Activated naive CD4-positive, alpha-beta T cell treated with anti-CD3 and anti-CD28 coated beads for 36 hours (primary cell): ENCODE measurements at places on chromosomes 5 and 9. TPM values are rescaled to one million over a fixed set of nuclear protein-coding genes. Genes with fewer than 3 reads are reported as not detected.

DNA sequence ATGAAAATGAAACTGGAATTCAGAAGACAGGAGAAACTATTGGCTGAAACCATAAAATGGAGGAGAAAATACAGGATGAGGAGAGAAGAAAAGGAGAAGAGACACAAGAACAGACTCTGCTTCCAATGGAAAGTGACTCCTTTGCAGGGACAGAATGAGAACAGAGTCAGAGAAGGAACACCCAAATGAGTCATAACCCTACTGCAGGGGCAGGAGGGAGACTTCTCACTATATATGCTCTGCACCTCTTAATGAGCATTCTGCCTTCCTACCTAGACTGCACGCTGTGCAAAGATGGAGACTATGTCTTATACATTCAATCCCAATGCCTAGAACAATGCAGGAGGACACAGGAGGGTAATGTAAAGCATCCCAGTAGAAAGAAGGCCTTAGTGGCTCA, 2.1 kb downstream of the SAXO1 start:
- H3K27ac ChIP-seq = no peak overlapping the region
- H3K4me1 ChIP-seq = peaks cover 7% of the 10 kb centered on the region
- no peak for DNase-seq
- no peak overlapping the region for H3K4me3 ChIP-seq
- H3K27me3 ChIP-seq = peaks cover 10% of the 10 kb centered on the region

ZNF782 gene
- 2.2 TPM for total RNA-seq

ABLIM3 gene
- not detected for total RNA-seq

MUSK gene
- total RNA-seq = not detected

DNA sequence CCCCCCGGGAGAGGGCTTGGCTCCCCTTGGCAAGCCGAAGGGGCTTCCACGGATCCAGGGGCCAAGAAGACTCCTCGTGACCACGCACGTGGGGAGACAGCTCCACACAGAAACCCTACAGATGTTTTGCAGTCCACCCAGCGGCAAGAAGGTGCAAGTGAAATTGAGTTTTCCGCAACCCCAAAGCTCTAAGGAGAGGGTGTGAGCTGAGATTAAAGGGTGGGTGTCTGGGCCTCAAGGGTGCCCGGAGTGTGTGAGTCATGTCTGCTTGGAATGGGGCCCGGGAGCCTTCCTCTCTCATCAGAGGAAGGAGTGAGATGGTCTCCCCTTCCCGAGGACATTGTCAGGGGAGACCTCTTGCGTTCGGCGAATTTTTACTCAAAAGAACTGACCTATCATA, 79.1 kb downstream of the OLFM1 start:
- no peak overlapping the region for H3K27ac ChIP-seq
- H3K36me3 ChIP-seq = no peaks in the 10 kb centered on the region
- DNase-seq = no peak
- no peak overlapping the region for H3K4me3 ChIP-seq

ASTN2 gene
- 6.0 TPM for total RNA-seq

DNA sequence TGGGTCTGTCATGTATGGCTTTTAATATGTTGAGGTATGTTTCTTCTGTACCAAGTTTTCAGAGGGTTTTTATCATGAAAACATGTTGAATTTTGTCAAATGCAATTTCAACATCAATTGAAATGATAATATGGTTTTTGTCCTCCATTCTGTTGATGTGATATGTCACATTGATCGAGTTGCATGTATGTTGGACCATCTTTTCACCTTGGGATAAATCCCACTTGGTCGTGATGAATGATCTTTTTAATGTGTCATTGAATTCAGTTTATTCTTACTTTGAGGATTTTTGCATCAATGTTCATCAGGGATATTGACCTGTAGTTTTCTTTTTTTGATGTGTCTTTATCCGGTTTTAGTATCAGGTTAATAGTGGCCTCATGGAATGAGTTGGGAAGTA, 288.5 kb downstream of the PJA2 start:
- H3K4me3 ChIP-seq = no peak overlapping the region
- H3K27ac ChIP-seq = no peak overlapping the region
- no peak for DNase-seq
- no peaks in the 10 kb centered on the region for H3K27me3 ChIP-seq
- no peaks in the 10 kb centered on the region for H3K4me1 ChIP-seq

OGN gene
- not detected for total RNA-seq

DNA sequence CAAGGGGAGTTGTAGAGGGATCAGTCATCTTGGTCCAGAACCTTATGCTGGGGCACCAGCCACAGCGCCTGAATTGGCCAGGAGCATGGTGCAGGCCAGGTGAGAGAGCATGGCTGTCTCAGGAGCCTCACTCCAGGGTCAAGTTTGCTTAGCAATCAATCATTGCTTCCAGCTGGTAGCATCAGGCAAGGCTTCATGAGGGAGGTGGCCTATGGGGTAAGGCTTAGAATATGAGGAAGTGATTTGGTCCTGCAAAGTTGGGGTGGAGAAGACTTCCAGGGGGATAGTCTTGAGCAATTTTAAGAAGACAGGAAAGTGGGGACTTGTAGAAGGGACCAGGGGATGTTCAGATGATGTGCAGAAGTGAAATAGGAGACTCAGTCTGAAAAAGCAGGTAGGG, 53.9 kb upstream of the PITX1 start:
- no peak overlapping the region for H3K4me3 ChIP-seq
- no peaks in the 10 kb centered on the region for H3K4me1 ChIP-seq
- no peaks in the 10 kb centered on the region for H3K36me3 ChIP-seq
- peaks cover 10% of the 10 kb centered on the region for H3K27me3 ChIP-seq
- H3K27ac ChIP-seq = no peak overlapping the region
- DNase-seq = no peak

DNA sequence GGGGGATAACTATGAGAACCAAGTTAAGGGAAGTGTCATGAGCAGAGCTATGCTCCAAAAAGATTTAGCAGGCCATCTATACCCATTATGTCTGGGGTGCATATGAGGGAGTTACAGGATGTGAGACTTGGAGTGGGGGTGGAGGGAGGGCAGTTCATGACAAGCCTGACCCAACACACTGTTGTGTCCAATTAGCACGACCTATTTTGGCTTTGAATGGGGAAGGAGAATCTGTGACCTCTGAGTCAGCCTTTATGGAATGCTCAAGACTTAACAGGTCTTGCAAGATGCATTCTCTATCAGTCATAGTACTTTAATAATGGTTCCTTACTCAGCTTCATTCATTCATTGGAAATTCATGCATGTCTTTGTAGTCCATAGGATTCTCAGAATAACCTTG, 71.7 kb downstream of the GRIA1 start:
- H3K36me3 ChIP-seq = no peaks in the 10 kb centered on the region
- no peaks in the 10 kb centered on the region for H3K27me3 ChIP-seq
- H3K4me1 ChIP-seq = no peaks in the 10 kb centered on the region
- DNase-seq = no peak
- H3K27ac ChIP-seq = no peak overlapping the region
- H3K4me3 ChIP-seq = no peak overlapping the region

DNA sequence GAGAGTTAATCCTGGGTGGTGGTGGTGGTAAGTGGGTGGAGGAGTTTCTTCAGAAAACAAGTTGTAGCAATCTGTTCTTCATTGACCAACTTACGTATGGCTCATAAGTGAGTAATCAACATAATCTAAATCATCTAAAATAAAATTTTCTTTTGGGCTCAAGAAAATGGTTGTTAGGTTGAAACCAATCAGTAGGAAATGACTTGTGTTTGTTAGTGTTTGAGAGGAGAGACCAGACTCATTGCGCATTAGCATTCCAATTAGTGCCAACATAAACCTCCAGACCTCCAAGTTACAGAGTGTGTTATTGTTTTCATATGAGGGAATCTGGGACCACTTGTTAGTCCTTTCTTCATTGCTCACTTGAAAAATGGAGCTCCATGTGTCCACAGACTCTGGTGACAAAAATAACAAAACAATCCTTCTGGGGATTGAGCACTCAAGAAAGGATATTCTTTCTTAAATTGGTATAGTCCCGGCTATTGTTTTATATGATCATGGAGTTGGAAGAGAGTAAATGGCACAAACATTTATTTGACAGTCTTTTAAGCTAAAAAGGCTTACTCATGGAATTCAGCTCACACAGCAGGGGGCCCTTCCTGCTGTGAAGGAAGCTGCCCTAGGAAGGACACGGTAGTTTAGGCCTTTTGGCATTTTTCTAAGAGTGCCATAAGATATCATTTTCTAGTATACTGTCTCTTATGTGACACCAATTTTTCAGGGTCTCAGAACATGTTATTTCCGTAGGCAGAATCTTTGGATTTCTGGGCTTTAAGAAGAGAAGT, 441.1 kb downstream of the EBF1 start:
- no peaks in the 10 kb centered on the region for H3K4me1 ChIP-seq
- no peak overlapping the region for H3K4me3 ChIP-seq
- DNase-seq = no peak
- no peaks in the 10 kb centered on the region for H3K36me3 ChIP-seq
- H3K27ac ChIP-seq = no peak overlapping the region

PCDHGA6 gene
- 0.07 TPM for total RNA-seq
